ENCODE measurements at places on chromosomes 1 and 21.

DNA sequence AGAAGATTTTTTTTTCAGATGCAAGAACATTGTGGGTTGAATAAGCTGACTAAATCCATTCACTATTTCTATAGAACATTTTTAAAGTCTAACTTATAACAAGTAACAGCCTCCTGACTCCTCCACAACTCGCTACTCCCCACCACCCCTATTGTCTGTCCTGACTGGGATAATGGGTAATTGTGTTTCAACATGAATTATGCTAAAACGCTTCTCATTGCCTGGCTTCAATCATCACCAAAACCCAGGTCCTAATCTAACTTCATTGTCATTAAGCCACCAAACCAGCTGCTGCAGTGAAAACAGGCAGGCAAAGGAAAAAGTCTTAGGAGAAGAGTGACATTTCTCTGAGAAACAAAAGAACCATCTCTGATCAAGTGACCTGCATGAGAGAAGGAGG, 30.0 kb downstream of the TNR start:
- DNase-seq, result no peak

DNA sequence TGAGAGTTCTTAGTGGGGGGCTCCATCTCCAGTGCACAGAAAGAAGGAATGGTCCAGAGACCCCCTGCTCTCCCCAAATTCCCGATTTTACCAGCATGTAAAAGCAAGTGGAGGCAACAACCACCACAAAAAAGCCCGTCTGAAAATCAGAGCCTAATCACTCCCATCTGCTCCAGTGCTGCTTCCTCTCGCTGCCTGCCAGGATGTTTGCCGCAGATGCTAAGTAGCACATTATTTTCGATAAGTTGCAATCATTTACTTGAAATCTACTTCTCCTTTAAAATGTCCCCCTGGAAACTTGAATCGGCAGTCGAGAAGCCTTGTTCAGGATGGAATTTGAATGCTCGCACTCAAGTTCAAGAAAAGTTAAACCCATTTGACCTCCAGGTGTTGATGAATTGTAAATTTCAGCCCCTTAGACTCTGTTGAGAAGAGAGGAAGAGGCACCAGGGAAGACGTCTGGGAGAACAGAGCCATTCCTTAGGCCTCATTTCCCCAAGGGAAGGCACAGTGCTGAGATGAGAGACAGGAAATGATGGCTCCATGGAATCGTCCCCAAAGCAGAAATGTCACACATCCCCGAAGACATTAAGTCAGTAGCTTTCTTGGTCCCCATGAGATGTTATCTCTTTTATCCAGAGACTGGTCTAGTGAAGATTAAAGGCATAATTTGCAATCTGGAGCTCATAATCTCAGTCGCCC, 221.3 kb downstream of the PBX1 start:
- no peak for DNase-seq

GRCh38 chr1:7375781-7376660, 395.1 kb upstream of the VAMP3 start:
- DNase-seq, result peak; percentile 11

- DNase-seq, result no peak
These were observed 163.9 kb downstream of the ST6GALNAC5 start for GRCh38 chr1:77031106-77031662.

GRCh38 chr1:173481195-173481772, 4.1 kb downstream of the PRDX6 start:
- no peak for DNase-seq

- no peak for DNase-seq
These were observed 5.6 kb upstream of the SLC25A34 start for GRCh38 chr1:15730423-15730822.

DNA sequence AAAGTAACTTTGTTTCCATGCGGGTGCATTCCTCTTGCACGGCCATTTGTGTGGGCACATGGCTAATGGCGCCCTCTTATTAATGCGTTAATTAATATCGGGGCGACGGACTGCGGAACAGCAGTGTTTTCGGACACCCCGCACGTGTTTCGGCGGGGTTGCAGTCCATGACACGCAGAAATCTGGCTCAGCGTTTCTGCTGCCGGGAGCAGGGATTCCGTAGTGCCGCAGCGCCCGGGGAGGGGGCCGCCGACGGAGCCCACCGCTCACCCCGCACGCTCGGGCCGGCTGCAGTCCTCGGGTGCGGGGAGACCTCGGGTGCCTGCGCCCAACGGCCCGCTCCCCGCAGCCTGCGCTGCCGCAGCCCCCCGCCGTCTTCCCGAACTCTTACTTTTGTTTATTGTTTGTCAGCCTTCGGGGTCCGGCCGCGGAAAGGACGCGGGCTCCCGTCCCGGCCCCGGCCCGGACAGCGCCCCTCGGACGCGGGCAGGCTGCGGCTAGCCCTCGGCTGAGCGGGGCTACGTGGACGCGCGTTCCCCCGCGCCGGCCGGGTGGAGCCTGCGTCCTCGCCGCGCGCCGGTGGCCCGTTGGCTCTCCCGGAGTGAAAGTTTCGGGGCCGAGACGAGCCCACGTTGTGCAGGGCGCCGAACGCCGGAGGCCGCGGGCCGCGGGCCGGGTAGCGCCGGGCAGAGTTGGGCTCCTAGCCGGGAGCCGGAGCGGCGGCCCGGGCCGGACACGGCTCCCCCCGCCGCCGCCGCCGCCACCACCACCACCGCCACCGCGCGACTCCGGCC, 849 bp downstream of the NFIA start:
- DNase-seq, result peak; percentile 49

GRCh38 chr1:33232716-33233115, 23.6 kb upstream of the ZNF362 start:
- DNase-seq, result no peak

DNA sequence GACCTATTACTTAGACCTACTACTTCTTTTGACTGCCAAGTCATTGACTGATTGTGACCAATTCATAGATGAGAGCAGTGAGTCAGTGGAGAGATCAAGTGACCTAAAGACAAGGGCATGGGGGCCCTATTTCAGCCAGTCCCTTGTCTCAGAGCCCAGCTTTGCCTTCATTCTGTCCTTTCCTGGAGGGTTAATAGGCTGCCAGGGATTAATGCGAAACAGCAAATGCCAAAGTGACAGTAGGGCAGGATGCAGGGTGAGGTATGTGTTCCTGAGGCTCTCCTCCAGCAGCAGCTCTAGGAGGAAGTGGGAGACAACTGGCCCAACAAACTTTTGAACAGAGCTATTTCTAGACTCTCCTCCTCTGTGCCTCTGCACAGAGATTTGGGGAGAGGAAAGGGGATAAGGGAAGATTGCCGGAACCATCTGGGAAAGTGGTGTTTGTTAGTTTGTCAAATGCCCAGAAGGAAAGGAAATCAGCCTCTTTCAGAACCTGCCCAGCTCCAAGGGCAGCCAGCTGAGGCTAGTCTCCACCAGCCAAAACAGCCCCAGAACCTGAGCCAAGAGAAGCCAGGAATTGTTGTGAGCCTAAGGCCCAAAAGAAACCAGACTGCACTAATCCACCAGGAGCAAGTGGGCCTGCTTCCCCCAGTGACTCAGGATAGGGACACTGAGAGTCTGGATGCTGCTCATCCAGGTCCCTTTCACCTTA, 4.9 kb upstream of the S100A3 start:
- DNase-seq, result no peak

GRCh38 chr1:234559152-234559901, 50.7 kb downstream of the IRF2BP2 start:
- no peak for DNase-seq

DNA sequence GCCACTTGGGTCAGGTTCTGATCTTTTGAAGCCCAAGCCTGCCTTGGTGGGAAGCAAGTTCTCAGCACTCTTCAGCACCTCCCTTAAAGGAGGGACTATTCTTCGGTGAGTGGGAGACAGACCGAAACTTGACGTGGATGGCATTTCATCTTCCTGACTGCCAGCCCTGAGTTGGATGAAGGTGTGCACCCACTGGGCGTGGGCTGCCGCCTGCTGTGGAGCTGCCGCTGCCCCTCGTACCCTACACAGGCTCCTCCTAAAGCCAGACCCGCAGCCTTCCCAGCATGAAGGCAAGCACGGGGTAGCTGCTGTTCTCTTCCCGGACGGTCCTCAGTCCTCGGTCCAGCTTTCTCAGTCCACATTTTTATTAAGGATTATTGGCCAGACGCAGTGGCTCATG, 84.2 kb downstream of the SLC66A1 start:
- no peak for DNase-seq
